AG04449 (cell line): ENCODE measurements at places on chromosomes 1 and 21.

- DNase-seq: no peak
Observed at GRCh38 chr1:168504064-168504837, 39.5 kb downstream of the XCL2 start.

- DNase-seq: no peak
Observed at GRCh38 chr1:238187575-238187949, 296.8 kb upstream of the ZP4 start.

- no peak for DNase-seq
Observed at GRCh38 chr1:26177182-26177684, at the start of gene CNKSR1. TSS of gene CNKSR1 (plus strand) at chr1:26177491. CDS start at chr1:26177548, 57 bp downstream.

GRCh38 chr1:153963850-153964331, 554 bp upstream of the SLC39A1 start:
- no peak for DNase-seq

GRCh38 chr1:3349161-3349967, 105.1 kb upstream of the ARHGEF16 start:
- no peak for DNase-seq

DNA sequence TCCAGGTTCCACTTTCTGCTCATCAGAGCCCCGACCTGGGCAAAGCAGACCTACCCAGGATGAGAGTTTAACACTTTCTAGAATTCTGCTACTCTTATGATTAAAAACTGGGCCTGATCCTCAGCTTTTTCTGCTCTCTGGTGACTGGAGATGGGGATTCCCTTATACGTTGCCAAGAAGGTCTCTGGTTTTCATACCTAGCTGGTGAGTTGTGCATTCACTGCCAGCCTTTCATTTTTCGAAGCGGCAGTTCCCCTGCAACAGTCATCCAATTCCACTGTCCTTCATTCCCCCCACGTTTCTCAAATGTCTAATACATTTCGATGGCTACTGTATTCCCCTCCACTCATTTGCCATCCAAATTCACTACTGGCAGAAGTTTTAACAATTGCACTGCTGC, 135.3 kb downstream of the ADSS2 start:
- no peak for DNase-seq

DNA sequence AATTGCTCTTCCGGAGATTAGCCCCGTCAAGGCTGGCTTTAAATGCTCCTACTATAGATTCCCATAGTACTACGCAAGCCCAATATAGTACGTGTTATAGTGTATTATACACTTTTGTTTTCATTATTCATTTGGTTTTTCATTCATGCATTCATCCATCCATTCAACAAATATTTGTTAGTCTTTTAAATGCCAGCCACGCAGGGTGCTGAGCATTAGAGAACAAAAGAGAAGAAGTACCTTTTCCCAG, 513 bp upstream of the RAB3GAP2 start:
- no peak for DNase-seq

GRCh38 chr1:184843732-184844495, 89.3 kb upstream of the EDEM3 start:
- DNase-seq: no peak

GRCh38 chr1:2504949-2505272, 21.5 kb downstream of the PANK4 start:
- no peak for DNase-seq

GRCh38 chr1:154440036-154440804, 35.1 kb downstream of the IL6R start:
- DNase-seq: no peak
